ENCODE measurements at places on chromosomes 11 and 22.

DNA sequence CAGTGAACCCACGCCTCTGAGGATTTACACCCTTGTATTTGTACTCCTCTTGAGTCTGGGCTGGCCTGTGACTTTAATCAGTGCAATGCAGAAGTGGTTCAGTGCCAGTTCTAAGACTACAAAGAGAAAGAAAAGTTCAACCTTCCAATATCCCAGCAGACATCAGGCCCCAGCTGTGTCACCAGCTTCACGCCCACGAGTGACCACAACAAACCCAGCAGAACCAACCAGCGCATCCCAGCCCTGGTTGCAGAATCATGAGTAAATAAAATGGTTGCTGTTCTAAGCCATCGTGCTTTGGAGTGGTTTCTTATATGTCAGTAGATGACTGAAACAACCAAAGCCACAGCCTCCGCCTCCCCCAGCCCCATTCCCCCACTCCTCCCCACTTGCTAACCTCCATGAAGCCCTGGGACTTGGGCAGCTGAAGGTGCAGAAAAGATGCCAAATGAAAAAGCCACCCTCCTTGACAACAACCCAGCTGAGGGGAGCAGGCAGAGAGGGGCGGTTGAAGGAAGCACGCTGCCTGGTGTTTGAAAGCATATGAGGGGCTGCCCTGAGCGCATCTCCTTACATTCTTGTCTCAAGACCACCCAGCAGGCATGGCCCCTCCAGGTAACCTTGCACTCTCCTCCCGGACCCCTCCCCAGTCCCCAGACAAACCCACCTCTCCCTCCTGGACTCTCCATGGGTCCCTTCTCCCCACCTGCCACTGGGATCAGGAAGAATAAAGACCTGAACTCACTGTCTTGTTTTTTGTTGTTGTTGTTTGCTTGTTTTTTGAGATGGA lies 20.9 kb downstream of the TSKU start:
- DNase-seq = no peak

DNA sequence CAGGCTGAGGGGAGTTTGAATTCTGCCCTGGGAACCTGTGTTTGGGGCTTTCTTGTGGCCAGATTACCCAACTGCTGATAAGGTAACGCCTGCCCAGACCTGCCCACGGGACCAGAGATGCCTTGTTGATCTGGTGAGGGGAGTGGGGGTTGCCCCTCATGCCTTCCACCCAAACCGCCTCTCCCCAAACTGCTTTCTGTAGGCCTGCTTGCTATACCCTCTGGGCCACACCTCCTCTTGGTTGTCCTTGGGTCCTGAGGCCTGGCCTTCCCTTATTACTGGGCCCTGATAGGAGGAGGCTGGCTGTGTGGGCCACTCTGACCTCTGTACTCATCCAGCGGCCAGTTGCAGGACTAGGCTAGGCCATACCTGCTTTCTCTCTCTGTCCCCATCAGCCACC lies 3.4 kb downstream of the P2RY2 start:
- DNase-seq = no peak

DNA sequence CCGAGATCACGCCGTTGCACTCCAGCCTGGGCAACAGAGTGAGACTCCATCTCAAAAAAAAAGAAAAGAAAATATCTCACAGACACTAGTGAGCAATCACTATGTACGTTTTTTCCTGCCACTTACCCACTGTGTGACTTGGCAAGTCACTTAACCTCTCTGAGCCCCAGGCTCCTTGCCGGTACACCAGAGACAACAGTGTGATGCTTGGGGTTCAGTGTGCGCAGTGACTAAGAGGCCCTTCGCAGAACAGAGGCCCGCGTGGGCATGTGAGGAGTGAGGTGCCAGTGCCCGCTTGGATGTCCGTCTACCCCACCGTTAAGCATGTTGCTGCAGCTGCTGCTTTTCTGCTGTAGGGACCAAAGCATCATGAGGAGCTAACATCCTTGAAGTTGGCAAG lies 6.7 kb downstream of the OAF start:
- no peak for DNase-seq

DNA sequence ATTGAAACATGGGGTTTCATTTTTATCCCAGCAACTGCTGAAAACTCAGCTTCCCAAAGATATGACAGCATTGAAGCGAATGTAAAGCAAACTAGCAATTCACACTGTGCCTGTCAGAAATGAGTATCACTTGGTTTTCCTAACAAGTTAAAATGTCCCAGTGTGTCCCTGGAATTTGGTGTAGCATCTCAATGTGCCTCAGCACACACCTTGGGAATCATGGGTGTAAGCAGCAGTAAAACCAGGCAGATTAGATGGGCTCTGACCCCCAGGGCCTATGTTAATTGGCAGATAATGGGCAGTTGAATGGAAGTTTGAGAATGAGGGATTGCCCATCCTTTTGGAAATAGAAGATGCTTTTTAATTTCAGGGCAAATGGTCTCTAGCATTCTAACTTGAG lies 784.9 kb upstream of the LRRC4C start:
- no peak for DNase-seq

- no peak for DNase-seq
These were observed 3.7 kb upstream of the ELFN2 start for GRCh38 chr22:37430941-37431340.

Data from pons (tissue), 1 donor.